ENCODE measurements at places on chromosomes 16 and 17.

DNA sequence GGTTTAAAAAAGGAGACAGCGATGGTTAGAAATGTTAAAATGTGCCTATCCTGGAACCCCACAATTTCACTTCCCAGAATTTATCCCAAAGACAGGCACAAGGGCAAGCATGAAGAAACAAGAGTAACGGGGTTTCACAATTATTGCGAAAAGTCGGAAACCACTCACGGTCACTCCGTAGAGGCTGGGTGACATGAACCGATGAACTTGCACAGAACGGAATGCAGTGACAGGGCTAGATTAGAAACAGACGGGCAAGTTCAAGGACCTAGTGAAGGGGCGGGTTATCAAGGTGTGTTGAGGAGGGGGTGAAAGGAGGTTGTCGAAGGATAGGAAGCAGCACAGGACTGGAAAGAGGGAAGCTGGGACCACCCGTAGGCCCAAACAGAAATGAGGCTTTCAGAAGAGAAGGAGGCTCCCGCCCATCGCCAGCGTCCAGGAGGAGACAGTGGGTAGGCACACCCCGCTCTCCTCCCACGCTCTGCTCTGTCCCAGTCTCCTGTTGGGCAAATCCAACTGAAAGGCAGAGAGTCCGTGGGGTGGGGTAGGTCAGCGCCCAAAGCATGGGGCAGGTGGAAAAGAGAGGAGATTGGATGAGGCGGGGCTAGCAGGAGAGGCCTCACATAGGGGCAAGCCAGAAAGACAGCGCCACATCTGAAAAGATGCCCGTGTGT is 47.4 kb upstream of the JPH3 start:
- DNase-seq = no peak

- DNase-seq = peak; percentile 30
Measured at GRCh38 chr16:22075043-22075757, 17.1 kb upstream of the VWA3A start.

- DNase-seq = no peak
Measured at GRCh38 chr17:28828294-28829040, 14.1 kb downstream of the FAM222B start.

- DNase-seq = no peak
Measured at GRCh38 chr16:50816901-50817555, 75.1 kb downstream of the CYLD start.

DNA sequence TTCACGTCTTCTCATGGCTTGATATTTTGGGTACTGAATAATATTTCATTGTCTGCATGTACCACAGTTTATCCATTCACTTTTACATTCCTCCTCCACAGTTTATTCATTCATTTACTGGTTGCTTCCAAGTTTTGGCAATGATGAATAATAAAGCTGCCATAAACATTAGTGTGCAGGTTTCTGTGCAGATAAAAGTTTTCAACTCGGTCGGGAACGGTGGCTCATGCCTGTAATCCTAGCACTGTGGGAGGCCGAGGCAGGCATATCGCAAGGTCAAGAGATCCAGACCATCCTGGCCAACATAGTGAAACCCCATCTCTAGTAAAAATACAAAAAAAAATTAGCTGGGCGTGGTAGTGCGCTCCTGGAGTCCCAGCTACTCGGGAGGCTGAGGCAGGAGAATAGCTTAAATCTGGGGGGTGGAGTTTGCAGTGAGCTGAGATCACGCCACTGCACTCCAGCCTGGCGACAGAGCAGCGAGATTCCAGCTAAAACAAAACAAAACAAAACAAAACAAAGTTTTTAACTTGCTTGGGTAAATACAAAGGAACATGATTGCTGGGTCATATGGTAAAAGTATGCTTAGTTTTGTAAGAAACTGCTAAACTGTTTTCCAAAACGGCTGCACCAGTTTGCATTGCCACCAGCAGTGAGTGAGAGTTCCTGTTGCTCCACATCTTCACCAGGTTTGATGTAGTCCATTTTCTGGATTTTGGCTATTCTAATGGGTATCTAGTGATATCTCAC is 89.5 kb downstream of the WWP2 start:
- no peak for DNase-seq

DNA sequence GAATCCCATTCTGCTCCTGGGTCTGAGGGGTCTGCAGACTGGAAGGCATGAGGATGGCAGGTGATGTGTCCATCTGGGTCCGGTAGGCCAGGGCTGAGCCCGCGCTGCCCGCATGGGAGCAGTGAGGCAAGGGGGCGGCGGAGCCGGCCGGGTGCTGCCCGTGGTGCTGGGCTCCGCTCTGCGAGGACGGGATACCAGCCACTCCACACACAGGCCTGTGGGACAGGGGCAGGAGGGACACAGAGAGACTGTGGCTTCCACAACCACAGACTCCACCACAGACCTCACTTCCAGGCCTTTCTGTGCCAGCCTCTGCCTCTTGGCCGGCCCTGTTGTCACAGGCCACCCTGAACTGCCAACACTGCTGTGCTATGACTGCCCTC is 25.4 kb downstream of the MAP1LC3B start:
- no peak for DNase-seq

- peak; percentile 3 for DNase-seq
Measured at GRCh38 chr16:85570735-85571562, 42.2 kb upstream of the GSE1 start.

- DNase-seq = no peak
Measured at GRCh38 chr16:86556576-86556975, 1.5 kb upstream of the MTHFSD start.

- DNase-seq = no peak
Measured at GRCh38 chr17:54372069-54372749, 528.4 kb upstream of the TOM1L1 start.

- peak; percentile 94 for DNase-seq
Measured at GRCh38 chr17:75707079-75707571, 14.1 kb upstream of the ITGB4 start.

GRCh38 chr17:50027172-50027880 is 28.6 kb upstream of the ITGA3 start:
- peak; percentile 100 for DNase-seq

GRCh38 chr17:17303010-17303846 is at the start of gene NT5M:
Gene NT5M (plus strand): TSS chr17:17303373. CDS start chr17:17303551, 178 bp downstream.
- peak; percentile 93 for DNase-seq

DNA sequence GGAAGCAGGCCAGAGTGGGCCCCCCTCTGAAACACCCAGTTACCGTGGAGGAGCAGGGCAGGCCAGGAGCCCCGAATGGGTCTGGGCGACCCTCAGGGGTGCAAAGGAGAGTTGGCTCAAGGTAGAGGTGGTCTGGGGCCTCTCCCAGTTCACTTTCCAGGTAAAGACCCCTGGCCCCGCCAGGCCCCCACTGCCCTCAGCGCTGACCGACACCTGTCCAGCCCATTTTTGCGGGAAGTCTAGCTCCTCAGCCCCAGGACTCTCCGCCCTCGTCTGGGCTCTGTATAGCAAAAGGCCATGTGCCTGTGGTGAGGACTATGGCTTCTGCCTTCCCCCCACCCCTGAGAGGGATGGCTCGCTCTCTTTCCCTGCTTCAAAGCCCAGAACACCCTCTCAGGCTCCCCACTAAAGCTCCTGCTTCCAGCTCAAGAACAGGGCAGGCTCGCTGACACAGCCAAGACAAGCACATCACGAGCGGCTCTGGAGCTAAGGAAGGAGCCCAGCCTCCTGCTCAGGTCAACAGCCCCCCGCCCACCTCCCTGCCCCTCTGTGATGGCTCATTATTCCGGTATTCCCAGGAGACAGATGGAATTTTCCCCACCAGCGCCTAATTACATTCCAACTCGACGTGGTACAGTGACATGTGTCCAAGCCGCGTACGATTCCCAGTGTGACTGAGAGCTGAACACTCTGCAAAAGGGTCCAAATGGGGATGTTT is 59.4 kb downstream of the RTN4RL1 start:
- no peak for DNase-seq

DNA sequence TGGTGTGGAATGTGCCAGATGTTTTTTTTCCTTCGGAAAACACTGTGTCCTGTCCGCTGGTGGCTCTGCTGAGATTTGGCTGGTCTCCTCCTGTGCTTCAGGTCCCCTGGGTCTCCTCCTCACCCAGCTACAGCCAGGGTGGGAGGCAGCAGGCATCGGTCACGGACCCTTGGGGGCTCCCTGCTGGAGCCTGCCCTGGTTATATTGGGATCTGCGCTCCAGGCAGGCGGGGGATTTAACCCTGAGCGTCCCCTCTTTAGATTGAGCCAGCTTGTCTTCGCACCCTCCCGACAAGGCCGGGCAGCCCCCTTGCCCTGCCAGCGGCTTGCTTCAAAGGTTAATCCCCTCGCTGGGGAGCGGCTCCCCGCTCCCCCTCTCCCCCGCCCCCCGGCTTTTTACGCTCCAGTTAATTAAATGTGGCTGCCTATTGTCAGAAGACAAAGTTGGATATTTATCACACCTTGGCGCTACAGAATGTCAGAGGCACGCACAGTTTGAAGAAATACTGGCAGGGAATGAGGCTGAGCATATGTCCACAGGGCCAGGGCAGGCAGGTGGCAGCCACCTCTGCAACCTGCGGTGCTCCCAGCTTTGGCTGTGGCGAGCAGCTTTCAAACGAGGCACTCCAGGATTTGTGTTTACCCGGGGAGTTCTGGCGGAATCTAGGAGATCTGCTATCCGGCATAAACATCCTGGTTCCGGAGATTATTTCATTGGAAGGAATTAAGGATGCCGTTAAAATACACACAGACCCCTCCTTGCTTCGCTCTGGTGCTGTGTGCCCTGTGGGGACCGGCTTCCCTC is 38.2 kb upstream of the GSE1 start:
- DNase-seq = no peak

DNA sequence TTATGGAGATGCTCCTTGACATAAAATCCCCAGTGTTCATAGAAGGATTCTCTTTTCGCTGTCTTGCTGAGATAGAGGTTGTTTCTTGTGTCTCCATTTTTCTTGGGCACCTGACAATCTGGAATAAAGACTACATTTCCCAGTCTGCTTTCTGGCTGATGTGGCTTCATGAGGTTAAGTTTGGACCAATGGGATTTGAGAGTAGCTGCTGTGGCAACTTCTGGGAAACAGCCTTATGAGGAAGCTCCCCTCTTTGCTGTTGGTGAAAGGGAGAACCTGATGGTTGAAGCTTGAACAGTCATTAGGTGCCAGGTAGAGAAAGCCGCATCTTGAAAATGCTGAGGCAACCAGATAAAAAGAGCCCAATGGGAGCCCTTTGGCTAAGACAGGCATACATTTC is 24.4 kb downstream of the HS3ST4 start:
- DNase-seq = no peak

DNA sequence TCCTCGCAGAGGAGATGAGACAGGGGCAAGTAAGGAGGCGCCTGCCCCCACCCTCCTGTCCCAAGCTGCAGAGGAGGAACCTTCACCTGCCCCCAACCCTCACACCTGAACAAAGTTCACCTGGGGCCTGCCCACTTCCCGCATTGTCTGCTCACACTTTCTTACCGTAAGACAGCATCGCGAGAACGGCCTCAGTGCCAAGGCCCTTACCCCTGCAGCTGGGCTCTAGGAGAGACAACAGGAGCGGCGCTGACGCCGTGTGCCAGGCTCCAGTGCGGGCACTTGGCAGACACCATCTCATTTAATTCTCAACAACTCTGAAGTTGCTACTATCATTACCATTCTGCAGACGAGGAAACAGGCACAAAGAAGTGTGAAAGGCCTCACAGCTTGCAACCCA is 4.1 kb downstream of the NAT9 start:
- no peak for DNase-seq

GRCh38 chr17:7026471-7027115 is 3.7 kb downstream of the BCL6B start:
- no peak for DNase-seq

DNA sequence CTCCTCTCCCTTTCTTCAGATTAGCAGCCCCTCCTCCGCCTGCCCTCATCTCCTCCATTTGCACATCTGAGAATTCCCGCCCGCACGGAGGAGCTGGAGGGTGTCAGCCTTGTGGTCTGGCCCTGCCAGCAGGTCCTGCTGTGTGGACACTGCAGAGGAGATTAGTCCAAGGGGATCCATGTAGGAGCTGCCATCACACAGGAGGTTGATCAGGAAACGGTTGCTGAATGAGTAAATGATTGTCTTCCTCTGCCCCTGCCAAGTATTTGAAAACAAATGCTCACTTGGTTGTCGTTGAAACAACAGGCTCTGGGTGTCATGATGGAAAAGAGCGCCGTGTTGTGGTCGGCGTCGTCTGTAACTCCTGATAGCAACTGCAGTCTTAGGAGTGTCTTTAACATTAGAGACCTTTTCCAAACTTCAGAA is 63.8 kb upstream of the CHMP6 start:
- no peak for DNase-seq

Measured in PC-3 (cell line).